ENCODE measurements at places on chromosomes 5 and 9.

- DNase-seq: no peak
Observed at GRCh38 chr9:22005702-22006606, 3.2 kb downstream of the CDKN2B start.

DNA sequence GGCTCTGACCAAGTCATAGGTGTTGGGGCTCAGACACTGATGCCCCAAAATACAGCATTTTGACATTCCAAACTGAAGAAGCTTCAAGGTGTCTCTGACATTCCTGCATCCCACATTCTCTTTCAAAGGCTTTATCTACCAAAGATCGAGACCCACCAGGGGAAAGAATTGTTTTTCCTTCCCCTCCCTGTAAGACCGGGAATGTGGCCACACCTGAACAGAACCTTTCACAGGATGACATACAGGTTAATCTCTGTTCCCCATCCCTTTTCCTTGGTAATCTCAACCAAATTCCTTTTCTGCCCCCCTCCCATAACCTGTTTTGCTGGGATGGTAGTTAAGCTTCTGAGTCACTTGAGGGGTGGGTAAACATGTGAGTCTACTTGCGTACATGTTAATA, 72.3 kb downstream of the IQGAP2 start:
- DNase-seq: no peak

DNA sequence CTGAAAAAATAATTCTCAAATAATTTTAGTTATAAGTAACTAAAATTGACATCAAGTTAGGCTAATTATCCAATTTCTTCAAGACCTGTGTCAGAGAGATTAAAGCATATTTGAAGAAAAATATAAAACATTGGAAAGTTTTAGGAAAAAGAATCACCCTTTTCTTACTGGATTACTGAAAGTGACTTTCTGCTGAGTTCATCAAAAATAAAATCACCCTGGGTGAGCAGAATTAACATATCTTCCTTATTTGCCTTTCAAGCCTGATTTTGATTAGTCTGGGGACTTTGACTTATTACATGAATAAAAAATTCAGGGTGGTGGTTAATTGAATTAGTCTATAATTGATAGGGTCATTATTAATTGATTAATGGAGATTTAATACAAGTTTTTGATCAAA, 252.3 kb upstream of the HAPLN1 start:
- DNase-seq: no peak

- no peak for DNase-seq
Observed at GRCh38 chr9:121731919-121732318, 80.5 kb downstream of the DAB2IP start.

DNA sequence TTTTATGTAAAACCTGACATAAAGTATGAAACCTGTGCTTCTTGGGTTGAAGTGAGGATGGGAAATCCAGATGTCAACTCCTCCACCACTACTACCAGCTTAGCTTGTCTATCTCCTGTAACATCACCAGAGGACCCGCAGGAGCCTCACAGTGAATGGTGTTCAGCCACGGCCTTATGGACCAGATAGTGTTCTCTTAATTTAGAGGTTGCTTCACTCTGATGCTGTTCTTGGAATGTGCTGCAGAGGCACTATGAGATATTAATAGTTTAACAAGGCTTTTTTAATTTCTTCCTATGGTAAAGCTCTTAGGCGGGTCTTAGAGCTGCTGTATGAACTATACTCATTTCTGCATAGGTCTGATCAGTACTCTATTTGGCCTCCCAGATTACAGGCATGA, 27.9 kb downstream of the NFX1 start:
- DNase-seq: no peak

GRCh38 chr5:116652196-116652729, 77.6 kb upstream of the SEMA6A start:
- DNase-seq: no peak

All from stimulated activated CD4-positive, alpha-beta T cell treated with anti-CD3 and anti-CD28 coated beads, TNF-alpha, amount 100 ng/mL, for 1 hour (primary cell).